ENCODE measurements at places on chromosomes 4 and X.
A peak's percentile ranks its signal among the peaks of the same experiment; 100 is the strongest.

DNA sequence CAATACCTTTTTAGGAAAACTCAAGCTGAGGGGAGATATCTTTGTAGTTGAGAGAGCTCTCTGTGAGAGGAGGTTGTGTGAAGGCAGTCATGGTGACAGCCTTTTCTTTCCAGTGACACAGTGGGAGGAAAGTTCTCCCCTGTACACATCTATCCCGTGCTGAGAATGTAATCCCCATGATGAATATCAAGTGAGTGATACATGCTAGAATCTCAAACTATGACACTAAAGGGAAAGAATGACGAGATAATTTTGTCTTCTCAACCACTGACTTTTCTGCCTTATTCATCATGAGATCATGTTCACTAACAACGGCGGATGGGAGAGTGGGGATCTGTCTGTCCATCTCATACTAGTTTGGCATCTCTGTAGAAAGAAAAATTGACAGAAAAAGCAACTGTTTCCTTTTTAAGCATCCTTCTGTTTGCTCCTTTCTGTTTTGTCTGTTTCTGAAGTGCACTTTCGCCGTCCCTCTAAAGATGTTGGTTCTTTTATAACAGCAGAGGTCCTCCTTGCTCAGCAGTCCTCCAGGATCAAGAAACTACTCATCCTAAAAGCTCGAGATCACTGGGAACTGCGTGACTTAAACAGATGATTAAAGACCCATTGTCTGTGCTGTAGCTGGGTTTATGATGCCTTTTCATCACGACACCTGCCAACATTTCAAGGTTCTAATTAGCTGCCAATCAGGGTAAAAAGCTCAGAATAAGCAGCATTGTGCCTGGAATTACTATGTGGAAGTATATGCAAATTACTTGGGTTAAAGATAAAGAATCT lies 137.6 kb downstream of the DCK start:
- DNase-seq: no peak

GRCh38 chr4:13088726-13089658 lies 395.1 kb downstream of the RAB28 start:
- no peak for DNase-seq

DNA sequence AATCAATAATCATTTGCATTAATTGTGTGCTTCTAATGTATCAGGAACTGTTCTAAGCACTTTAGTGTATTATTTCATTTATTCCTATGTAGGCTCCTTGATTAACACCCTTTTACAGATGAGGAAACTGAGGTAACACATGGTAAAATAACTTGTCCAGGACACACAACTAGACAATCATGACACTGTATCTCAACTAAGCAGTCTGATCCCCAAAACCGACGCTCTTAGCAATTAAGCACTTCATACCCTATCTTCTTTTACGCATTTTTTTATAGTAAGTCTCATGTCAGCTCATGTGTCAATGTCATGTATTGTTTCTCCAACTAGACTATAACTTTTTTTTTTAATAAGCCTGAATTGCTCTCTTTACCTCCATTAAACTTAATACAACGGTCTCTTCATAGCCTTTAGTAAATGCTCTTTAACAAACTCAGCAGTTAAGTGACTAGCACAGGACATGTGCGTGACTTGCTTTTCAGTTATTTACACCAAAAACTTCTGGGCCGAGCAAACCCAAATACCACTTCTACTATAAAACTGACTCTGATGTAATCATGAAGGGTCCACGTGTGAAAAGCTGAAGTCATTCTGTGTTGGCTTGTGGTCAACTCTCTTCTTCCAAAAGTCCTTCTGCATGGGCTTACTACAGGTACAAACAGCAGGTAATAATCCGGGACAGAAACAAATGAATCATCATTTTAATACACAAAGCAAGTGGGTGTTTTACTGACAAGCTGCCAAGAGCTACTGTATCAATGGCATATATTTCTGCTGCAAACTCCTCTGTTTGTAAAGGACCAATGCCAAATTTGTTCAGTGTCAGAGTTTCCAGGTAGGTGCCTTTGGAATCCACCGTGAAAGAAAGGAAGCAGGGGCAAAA lies 7.9 kb upstream of the AMBN start:
- DNase-seq: no peak

- DNase-seq: no peak
Measured at GRCh38 chrX:38968344-38969216, 167.3 kb downstream of the MID1IP1 start.

GRCh38 chrX:112577146-112577545 lies 102.6 kb downstream of the LHFPL1 start:
- no peak for DNase-seq

DNA sequence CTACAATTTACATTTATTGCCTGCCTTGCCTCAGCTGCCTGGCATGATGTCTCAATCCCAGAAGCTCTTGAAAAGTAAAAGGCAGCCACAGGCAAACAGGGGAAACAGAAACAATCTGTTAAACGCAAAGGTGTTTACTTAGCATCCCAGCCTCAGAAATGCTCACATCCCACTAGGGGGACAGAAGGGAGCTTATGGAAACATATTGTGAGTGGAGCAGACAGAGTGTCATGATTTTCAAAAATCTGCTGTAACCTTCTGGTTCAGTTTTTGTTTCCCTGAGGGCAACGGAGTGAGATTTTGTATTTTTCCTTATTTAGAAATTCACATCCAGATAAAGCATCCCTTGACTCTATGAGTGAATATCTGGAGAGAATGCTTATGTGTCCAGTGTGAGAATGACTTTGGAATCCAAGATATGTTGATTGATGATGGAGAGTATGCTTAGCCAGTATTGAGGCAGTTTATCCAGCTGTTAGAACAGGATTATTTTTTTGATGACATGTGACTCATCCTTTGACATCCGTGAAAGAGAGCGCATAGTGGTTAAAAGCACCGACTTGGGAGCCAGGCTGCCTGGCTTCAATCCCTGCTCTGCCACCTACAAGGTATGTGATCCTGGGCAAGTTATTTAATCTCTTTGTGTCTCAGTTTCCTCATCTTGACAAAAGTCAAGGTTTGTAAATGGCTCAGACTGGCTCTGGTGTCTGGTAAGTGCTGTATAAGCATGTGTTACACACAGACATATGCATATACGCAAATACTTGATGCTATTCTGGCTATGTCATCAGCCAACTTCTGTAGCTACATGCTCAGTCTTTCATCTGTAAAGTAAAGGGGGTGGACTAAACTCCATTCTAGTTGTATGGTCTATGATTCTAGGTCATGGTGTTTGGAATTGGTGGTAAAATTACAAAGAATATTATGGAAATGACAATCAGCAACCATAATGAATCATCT lies 381.2 kb downstream of the RAPGEF2 start:
- DNase-seq: no peak

- DNase-seq: no peak
Measured at GRCh38 chrX:72307646-72308051, 1.9 kb upstream of the CITED1 start.

- no peak for DNase-seq
Measured at GRCh38 chrX:113726898-113727297, 857.0 kb upstream of the HTR2C start.

DNA sequence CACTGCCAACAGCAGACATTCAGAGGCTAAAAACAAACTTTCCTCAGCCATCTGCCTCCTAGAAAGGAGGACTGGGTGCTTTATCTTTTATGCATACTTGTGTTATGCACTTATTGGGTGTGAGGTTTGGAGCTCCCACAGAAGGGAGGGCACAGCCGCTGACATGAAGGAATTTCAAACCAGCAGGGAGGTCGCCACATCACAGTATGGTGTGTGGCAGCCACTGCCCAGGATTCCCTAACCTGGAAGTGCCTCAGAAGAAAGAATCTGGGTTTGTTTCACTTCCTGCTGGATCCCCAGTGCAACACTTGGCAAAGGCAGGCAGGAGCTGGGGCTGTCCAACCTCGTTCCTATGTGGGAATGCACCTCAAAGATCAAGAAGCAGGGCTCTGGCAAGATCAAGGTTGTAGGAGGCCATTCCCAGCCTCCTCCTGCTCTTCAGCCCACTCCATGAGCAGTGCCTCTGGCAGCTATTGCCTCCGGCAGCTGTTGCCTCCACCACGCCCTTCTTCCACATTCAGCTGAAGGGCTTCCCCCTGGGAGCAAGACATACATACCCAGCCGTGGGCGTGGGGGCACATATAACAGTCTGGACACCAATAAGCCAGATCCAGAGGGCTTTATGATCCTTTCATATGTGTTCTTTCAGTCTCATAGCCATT lies 109.0 kb upstream of the MAMLD1 start:
- DNase-seq: no peak

- no peak for DNase-seq
Measured at GRCh38 chrX:139120760-139121159, 409.2 kb upstream of the FGF13 start.

DNA sequence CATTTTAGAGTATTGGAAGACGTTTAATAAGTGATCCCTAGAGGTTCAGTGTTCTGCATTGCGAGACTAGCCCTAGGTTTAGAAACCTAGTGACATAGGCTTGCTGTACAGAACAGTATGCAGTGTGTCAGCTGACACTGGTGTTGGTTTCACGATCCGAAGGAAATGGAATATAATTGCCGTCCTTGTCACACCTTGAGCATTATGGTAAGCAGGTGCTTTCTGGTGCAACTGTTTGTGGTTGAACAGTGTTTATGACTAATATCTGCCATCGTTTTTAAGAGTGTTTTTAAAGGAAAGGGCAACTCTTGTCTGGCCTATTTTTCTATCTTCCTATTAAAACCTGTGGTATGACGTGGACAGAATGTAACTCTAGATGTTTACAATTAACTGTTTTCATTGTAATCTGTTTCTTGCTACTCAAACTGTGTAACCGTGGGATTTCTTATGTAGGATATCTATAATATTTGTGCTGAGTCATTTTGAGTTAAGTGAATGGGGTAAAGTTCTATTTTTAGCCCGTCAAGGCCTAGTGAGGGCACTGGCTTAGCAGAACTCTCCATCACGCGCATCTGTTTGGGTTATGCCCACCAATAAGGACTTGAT lies 53.8 kb upstream of the TBC1D14 start:
- DNase-seq: peak; percentile 82

DNA sequence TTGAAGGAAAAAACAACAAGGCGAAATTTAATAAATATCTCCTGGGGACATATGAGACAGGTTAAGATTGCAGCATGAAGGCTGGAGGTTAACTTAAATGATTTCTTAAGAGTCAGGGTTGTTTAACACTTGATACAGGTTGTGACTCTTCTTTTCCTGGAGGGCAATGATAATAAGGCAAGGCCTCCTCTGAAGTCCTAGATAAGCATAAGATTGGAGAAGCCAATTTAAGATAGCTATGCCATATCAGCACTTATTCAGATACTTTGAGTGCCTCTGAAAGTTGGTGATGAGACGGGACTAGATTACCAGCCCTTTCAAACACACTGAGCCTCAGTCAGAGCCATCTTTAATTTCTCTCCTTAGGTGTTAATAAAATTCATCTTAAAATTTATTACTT lies 350.8 kb downstream of the FBXO8 start:
- DNase-seq: no peak

GRCh38 chrX:22818061-22818460 lies 181.7 kb upstream of the DDX53 start:
- DNase-seq: no peak

DNA sequence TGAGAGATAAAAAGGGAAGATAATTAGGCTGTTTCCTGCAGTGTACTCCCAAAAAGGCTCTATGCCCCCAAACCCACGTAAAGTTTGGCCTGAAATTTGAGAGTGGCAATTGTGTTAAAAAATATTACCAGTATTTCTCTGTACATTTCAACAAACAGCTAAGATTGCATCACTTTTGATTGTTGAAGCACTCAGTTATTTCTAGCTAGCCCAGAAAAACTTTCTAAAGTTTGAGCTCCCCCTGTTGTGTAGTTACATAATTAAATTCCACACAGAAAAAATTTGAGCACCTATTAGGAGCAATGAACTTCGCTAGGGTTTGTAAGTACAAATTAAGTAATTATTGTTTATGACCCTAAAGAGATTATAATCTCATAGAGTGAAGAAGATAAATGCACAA lies 109.4 kb downstream of the DLG3 start:
- no peak for DNase-seq

GRCh38 chr4:74598611-74599325 lies 153.8 kb downstream of the AREG start:
- DNase-seq: no peak

DNA sequence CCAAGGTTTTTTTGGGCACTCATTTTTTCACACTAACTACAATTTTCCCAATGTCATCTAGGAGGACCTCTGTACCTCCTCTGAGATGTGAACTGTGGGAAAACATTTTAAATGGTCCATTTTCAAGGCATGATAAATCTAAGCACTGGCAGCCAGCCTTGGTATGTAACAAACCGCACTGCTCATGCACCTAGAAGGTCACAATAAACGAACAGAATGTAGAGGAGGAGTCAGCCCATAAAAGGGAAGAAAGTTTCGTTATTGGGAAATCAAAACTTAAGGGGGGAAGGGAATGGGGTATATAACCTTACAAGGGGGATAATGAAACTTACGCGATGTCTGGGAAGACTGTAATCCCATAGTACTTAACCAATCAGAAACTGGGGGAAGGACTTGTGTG lies 16.4 kb downstream of the COX18 start:
- DNase-seq: no peak

DNA sequence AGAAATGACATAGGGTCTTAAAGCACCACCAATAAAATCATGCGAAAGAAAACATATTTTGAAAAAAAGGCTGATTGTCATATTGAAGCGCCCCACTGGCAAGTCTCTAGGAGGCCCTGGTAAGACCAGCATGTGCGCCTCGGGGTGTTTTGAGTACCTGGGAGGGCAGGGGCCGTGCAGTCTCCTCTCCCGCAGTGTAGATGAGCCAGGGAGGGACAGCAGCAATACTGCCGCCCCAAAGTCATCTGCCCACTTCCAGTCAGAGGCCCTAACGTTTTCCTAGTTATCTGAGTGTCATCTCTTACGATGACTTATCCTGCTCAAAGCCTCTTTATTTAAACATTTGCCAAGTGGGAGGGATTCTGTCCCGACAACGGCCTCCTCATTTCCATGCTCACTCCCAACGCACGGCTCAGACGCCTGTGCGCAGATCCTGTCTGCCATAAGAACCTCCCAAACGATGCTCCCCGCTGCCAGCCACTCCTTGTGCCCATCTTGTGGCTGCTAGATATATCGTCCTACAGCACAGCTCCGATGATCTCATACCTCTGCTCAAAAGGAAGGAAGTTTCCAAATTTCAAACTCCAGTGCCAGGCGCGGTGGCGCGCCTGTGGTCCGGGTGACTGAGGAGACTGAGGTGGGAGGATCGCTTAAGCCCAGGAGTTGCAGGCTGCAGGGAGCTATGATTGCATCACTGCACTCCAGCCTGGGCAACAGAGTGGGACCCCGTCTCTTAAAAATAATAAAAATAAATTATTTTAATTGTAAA lies 17.2 kb upstream of the SCRG1 start:
- no peak for DNase-seq

GRCh38 chr4:175622887-175623286 lies 189.2 kb downstream of the GPM6A start:
- DNase-seq: no peak

- DNase-seq: no peak
Measured at GRCh38 chr4:93303440-93303839, 525.1 kb upstream of the ATOH1 start.

- DNase-seq: peak; percentile 40
Measured at GRCh38 chrX:9530848-9531274, 66.0 kb downstream of the TBL1X start.

- no peak for DNase-seq
Measured at GRCh38 chr4:28350485-28350884, 1489.8 kb downstream of the STIM2 start.

- no peak for DNase-seq
Measured at GRCh38 chr4:80540349-80540748, 204.8 kb downstream of the CFAP299 start.
